ENCODE measurements at places on chromosomes 11 and 22. TPM values are rescaled to one million over a fixed set of nuclear protein-coding genes. Genes with fewer than 3 reads are reported as not detected.

DNA sequence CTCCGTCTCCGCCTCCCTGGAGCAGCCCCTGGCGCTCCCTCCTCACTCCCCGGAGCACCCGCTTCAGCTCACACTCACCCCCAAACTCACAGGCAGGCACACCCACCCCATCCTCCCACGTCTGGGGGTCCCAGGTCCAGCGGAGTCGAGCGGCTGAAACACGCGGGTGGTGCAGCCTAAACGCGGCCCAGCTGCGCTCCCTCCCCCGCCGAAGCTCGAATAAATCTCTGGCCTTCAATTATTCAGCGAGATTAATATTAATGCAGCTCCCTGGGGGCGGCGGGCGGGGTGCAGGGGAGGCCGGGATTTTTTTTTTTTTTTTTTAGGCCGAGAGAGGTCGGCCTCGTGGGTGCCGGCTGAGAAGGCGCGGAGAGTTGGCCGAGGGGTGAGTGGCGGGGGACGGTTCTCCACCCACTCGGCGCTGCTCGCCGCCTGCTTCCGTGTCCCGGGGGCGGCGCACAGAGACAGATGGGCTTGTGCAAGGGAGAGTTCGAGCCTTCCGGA, 524 bp upstream of the SLC1A2 start:
- DNase-seq: no peak

GRCh38 chr11:112658431-112658878, 302.8 kb upstream of the NCAM1 start:
- no peak for DNase-seq

TSSK2 gene
- total RNA-seq: not detected

GRCh38 chr11:13141731-13142709, 132.9 kb downstream of the RASSF10 start:
- DNase-seq: no peak

DNA sequence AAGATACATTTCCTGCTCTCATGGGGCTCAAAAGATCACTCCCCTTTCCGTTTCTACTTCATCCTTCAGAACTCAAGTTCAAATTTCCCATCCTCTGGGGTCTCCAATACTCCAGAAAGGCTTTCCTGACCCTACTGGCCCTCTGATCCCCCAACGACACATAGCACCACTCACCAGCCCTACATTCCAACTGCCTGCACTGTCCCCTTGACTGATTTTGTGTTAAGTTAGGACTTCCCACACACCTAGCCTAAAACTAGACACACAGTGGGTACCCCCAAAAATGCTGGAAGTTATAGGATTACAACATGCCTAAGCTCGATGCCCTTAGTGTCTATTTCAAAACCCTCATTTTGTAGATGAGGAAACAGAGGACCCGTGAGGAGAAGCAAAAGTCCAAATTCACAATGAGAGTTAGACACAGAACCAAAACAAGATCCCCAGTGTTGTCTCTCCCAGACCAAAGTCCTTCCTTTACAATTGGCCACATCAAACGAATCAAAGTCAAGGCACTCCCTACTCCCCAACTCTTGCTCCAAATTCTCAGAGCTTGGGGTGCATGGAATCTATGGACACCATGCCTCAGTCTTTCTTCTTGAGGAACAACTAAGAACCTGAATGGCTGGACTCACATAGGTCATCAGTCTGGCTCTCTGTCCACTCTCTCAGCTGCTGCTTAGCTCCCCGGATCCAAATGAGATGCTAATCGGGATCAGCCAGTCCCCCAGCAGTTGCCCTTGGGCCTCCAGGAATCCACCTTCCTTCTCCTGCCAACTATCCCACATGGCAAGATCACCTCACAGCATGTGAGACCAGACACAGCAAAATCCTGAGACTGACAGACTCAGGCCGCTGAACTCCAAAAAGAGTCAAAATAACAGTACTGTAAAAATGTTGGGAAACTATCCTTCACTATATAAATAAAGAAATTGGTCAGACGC, 1.7 kb downstream of the CLPB start:
- no peak for DNase-seq

TCN2 gene
- 59.5 TPM for total RNA-seq

GRCh38 chr11:11732116-11732515, 109.7 kb upstream of the USP47 start:
- no peak for DNase-seq

GRCh38 chr22:25360411-25360810, 141.0 kb downstream of the CRYBB2 start:
- no peak for DNase-seq

- no peak for DNase-seq
Measured at GRCh38 chr11:33965032-33965431, 73.2 kb upstream of the LMO2 start.
